Neural progenitor cell (in vitro differentiated cells): ENCODE measurements at places on chromosomes 5 and 9. TPM values are rescaled to one million over a fixed set of nuclear protein-coding genes. Genes with fewer than 3 reads are reported as not detected.

Gene PAEP
- total RNA-seq: not detected in 2 replicates

Gene RNF183
- total RNA-seq: 0.09 and 0.28 TPM in 2 replicates

Gene ELOVL7
- 2.1 and 5.5 TPM in 2 replicates for total RNA-seq

Gene SLC45A2
- 0.06 TPM in 1 of 2 replicates, not detected in the other for total RNA-seq

Gene ITK
- not detected in 2 replicates for total RNA-seq

Gene ZNF462
- total RNA-seq: 81.8 and 93.4 TPM in 2 replicates

Gene RGMB
- 27.4 and 33.8 TPM in 2 replicates for total RNA-seq

Gene POU5F2
- 0.93 and 1.0 TPM in 2 replicates for total RNA-seq

GRCh38 chr5:156354571-156354970 lies 27.6 kb downstream of the SGCD start:
- DNase-seq: no peak

- peak; percentile 45 for DNase-seq
Measured at GRCh38 chr5:68245319-68245718, 29.8 kb downstream of the PIK3R1 start.

DNA sequence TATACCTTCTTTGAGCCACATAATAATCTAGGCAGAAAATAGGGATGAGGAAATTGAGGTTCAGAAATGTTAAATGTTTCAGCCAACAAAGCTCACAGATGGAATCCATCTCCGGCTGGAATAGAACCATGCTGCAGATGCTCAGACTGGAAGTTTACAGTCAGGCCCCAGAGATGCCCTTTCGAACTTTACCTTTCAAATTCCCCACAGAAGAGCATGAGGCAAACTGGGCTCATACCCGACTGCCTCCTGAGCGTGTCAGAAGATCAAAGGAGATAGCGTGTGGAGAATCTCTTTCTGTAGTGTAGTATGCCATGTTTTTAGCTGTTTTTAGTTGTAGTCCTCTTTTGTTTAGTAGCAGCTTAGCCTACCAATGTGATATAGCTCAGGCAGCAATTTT lies 72.0 kb upstream of the DAP start:
- no peak for DNase-seq

GRCh38 chr9:109616571-109617120 lies 118.5 kb upstream of the PTPN3 start:
- no peak for DNase-seq

DNA sequence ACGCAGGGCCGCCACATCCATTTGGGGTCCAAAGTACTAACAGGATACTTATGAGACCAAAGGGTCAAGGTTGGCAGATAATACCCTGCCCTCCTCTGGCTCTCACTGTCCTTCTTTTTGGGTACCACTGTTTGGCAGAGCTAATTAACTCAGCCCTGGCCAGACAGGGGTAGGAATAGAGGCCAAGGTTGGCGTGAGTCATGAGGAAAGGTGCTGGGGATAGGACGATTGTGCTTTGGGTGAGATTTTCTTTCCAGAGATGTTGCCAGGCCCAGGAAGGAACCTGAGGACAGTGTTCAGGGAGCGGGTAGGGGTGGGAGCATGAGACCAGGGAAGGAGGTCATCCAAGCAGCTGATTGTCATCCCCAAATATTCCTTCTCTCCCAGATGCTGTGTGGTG lies 191.8 kb upstream of the PANK3 start:
- no peak for DNase-seq

DNA sequence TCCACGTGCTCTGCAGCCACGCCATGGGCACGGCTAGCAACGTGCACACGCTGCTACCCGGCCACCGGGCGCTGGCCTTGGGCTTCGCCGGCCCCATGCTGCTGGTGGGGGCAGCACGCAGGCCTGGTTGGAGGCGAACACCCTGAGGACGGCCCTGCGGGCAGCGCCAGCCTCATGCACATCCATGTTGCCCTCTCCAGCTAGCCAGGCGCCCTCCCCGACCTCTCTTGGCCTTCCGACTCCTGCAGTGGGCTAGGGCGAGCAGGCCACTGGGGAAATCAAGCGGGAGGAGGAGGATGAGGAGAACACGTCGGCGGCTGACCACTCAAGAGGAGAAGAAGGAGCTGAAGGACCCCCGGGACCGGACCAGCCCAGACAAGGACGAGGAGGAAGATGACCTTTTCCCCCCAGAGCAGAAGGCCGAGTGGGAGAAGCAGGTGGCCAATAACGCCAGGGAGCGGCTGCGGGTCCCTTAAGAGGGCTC lies 73.3 kb downstream of the INSL6 start:
- DNase-seq: no peak

GRCh38 chr9:123262338-123262737 lies 6.0 kb downstream of the STRBP start:
- DNase-seq: no peak

GRCh38 chr9:97978371-97979130 lies 4.6 kb upstream of the ANP32B start:
- no peak for DNase-seq

DNA sequence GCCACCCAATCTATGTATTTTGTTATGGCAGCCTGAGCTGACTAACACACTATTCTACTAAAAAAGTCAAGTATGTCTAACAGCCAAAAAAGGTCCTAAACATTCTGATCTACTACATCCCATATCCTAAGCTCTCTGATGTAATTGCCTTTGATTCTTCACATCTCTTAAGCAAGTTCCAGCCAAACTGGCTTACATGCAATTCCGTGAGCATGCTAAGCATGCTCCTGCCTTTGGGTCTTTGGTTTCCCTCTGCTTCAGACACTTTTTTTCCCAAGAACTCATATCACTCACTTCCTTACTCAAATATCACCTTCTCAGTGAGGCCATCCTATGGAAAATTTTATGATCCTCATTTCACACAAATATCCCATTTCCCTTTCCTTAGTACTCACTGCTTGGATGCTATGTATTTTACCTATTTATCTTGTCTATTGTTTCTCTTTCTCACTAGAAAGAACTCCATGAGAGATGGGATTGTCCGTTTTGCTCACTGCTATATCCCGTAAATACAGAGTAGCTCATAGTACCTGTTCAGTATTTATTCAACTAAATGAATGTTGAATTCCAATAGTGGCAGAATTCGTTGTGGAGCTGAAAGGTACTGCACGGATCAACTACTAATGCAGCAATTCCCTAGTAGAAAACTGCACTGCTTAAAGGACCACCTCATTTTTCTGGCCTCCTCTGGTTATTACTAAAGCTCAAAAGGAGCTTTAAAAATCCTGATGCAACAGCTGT lies 2.3 kb upstream of the SLC12A2 start:
- DNase-seq: peak; percentile 6

DNA sequence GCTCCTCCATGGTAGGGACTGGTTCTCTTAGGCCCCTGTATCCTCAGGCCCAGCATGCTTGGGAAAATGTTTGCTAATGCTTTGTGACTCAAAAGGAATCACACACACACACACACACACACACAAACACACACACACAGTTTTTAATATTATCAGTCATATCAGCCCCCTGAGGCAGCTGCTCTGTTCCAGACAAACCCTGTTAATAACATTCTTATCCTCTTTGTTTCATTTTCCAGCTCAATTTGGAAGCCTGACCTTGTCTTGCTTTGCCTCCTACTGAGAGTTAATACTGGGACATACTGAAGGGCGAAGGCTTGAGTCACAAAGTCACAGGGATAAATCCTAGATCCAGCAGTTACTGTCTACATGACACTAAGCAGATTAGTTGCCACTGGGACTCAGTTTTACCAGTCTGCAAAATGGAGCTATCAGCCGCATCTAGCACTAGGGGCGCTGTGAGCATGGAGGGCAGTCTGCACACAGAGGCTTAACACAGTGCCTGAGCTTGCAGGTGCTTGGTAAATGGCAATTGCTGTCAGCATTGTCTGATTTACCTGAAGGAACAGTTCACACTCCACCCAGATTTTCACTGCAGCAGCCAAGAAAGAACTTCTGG lies 37.1 kb upstream of the KCNMB1 start:
- no peak for DNase-seq

DNA sequence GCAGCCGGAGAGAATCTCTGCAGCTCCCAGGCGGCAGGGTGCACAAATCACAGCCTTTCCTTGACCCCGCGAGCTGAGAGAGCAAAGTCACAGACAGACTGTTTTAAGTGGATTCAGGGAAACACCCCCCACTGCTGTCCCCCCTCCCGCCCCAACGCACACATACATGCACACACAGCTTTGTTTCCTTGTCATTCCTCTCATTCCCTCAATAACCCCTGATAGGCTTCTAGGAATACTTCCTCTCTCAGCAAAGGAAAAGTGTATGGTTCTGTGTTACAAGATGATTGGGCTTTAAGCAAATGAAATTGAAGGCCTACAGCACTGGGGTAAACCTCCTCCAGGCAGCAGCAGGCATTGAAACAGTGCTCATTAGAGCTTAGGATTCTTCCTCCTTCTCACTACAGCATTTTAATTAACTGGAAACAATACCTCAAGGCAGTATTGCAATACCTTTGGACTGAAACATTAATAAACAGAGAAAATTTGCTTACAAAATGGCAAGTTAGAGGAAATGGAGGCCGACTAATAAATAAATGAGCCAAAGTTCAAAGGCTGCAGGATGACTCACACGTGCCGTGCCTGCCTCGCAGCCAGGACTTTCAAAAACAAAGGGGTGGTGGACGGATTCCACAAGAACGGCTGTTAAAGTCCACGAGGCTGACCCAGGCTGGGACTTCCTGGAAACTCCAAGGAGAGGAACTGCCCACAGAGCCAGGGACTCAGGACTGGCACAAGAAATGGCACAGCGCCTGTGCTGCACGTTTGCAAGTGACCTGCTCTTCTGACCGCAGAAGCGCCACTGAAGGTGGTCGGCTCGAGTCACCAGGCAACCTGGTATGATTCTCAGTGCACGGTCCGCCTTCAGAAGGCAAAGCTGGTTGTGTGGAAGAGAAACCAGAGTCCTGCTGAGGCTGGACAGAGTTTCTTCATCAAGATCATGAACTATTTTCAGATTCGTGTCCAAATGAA lies 236.2 kb downstream of the SYK start:
- DNase-seq: no peak

DNA sequence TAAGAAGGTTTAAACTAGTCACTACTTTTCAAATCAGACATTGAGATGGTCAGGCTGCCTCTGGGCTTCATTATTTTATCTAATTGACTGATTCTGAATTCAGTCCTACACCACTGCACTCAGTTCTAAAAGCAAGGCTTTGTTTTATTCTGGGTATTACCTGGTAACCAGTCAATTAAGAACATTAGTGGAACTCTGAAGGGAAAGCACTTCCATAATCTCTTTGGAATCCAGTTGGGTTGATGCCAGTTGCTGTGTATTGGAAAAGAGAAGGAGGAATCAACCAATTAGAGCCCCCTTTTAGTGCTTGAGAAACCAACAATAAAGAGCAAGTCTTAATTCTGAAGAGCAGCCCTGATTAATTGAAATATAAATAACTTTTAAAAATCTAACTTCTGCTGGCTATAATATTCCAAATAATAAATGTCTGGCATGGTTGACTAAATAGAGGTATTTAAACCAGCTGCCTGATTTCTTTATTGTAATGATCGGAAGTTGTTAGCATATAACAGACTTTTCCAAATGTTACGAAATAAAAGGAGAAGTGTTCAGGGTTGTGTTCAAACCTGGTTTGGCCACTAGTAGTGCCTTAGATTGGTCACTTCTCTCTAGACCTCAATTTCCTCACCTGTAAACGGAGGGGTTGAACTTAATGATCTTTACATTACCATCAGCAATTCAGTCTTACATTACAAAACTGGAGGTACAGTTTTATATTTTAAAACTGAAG lies 32.0 kb downstream of the CPEB4 start:
- DNase-seq: peak; percentile 54

GRCh38 chr9:113220467-113221002 lies 542 bp downstream of the FKBP15 start:
- peak; percentile 23 for DNase-seq

DNA sequence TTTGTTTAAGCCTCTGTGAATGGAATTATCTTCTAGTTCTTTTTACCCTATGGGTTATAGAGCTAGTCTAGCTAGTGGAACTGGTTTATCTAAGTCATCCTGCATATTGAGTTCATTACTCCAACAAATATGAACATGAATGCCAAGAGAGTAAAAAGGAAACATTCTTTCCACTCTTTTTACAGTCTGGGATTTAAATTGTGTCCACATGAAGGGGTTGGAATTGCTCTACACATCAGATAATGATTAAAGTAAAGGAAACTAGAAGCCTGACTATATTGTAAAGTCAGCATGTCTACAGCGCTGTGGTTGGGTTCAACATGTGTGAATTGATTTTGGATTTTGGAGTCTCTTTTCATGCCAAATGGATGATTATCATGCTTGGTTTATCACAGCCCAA lies 173.1 kb downstream of the CCDC171 start:
- no peak for DNase-seq

- DNase-seq: no peak
Measured at GRCh38 chr5:134018154-134018985, 13.6 kb upstream of the VDAC1 start.
